Ascending aorta (tissue), 2 donors: ENCODE measurements at places on chromosomes 3 and 15.

DNA sequence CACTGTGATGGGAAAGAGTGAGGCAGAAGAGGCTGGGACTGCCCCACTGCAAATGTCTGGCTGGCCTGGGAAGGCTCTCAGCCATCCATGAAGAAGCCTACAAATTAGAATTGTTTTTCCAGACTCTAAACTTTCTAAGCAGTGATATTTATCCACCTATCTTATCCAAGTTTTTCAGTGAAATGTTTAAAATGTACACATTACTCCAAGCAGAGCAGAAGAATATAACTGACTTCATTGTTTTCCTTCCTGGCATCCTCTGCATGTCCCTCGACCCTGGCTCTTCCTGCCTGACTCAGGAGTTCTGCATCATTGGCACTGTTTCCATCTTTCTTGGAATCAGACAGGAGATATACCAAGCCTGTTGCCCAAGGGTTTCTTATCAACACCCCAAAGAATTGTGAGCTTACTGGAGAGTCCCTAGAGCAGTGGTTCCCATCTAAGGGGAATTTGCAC, 401.5 kb upstream of the PROK2 start:
- peaks cover 7% of the 10 kb centered on the region for H3K4me1 ChIP-seq
- no peak for DNase-seq
- H3K36me3 ChIP-seq = no peaks in the 10 kb centered on the region
- no peaks in the 10 kb centered on the region for H3K27me3 ChIP-seq

- H3K36me3 ChIP-seq = no peaks in the 10 kb centered on the region
- H3K27me3 ChIP-seq = no peaks in the 10 kb centered on the region
- DNase-seq = no peak
- H3K4me3 ChIP-seq = peak overlapping the region; percentile 92
Observed at GRCh38 chr3:196081002-196081833, 672 bp downstream of the TFRC start.

GRCh38 chr15:73782344-73782959, 29.3 kb upstream of the INSYN1 start:
- H3K36me3 ChIP-seq = no peaks in the 10 kb centered on the region
- no peaks in the 10 kb centered on the region for H3K4me1 ChIP-seq
- H3K4me3 ChIP-seq = no peak overlapping the region
- no peaks in the 10 kb centered on the region for H3K27me3 ChIP-seq
- DNase-seq = no peak

- no peaks in the 10 kb centered on the region for H3K27me3 ChIP-seq
- H3K36me3 ChIP-seq = no peaks in the 10 kb centered on the region
- no peak overlapping the region for H3K27ac ChIP-seq
- no peak for DNase-seq
Observed at GRCh38 chr3:43180027-43180426, 74.1 kb upstream of the POMGNT2 start.

DNA sequence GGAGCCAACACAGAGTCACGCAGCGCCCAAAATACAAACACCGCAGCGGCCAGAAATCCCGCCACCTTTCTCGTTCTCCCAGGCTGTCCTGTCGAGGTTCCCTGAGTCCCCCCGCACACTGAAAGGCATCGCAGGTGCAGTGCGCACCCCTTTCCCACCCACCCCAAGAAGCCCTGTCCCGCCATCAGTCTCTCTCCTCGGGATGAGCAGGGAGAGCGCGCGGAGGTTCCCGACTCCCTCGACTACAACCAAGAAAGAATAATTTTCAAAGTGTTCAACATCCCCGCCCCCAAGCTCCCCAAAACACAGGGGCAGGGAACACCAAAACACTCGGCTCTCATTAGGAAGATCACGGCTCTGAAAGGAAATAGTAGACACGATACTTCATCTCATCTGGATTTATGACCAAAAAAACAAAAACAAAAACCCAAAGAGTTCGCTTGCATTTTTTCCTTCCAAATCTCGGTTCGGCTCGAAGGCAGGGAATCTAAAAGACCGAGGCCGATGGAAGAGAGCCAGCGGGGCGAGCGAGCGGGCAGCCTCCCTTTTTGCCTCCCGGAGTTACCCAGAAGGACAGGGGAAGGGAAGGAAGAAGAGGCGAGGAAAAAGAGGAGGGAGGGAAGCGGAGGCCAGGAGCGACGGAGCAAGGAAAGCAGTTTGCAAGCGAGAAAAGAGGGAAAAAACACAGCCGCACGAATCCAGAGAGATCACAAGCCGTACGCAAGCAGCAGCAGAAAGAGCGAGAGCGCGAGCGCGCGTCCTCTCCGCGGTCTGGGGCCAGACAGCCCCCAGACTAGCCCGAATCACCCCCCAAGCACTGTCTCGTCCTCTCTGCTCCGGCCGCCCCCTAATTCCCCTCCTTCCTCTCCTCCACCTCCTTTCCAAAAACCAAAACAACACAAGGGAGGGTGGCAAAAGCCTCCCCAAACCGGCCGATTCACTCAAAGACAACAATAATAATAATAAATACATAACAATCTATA, 808 bp downstream of the BCL6 start:
- H3K27ac ChIP-seq = peak overlapping the region; percentile 99
- peaks cover 12% of the 10 kb centered on the region for H3K4me1 ChIP-seq
- no peaks in the 10 kb centered on the region for H3K27me3 ChIP-seq
- no peaks in the 10 kb centered on the region for H3K36me3 ChIP-seq
- DNase-seq = peak; percentile 81

- H3K27ac ChIP-seq = no peak overlapping the region
- no peak overlapping the region for H3K4me3 ChIP-seq
- no peaks in the 10 kb centered on the region for H3K4me1 ChIP-seq
- H3K27me3 ChIP-seq = no peaks in the 10 kb centered on the region
- DNase-seq = no peak
Observed at GRCh38 chr15:39720621-39721611, 61.7 kb downstream of the FSIP1 start.

- H3K27ac ChIP-seq = no peak overlapping the region
- no peak overlapping the region for H3K4me3 ChIP-seq
- no peaks in the 10 kb centered on the region for H3K4me1 ChIP-seq
- no peaks in the 10 kb centered on the region for H3K36me3 ChIP-seq
- no peak for DNase-seq
Observed at GRCh38 chr15:44099671-44100070, 95.4 kb downstream of the FRMD5 start.
